ENCODE measurements at places on chromosomes 13 and 19.
A peak's percentile ranks its signal among the peaks of the same experiment; 100 is the strongest.

DNA sequence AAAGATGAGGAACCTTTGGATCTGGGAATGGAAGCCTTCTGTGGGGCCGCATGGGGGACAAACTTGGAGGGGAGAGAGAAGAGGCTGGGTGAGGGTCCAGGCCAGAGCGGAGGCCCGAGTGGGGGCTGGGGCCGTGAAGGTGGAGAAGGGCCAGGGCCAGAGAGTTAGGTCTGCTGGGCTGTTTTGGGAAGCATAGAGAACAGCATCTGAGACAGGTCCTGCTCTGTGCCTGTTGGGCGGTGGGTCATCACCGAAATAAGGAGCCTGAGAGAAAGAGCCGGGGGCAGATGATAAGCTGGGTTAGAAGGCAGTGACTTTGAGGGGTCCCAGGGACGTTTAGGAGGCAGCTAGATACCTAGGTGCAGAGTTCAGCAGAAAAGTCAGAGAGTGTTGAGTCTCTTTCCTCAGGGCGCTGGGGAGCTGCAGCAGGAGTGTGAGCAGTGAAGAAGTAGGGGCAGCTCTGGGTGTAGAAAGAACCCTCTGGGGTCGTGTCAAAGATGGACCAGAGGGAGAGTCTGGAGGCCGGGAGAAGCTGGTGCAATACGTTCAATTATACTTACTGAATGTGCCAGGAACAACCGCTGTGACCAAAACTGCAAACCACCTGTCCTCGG, 2.7 kb downstream of the SPACA6 start:
- DNase-seq: no peak

DNA sequence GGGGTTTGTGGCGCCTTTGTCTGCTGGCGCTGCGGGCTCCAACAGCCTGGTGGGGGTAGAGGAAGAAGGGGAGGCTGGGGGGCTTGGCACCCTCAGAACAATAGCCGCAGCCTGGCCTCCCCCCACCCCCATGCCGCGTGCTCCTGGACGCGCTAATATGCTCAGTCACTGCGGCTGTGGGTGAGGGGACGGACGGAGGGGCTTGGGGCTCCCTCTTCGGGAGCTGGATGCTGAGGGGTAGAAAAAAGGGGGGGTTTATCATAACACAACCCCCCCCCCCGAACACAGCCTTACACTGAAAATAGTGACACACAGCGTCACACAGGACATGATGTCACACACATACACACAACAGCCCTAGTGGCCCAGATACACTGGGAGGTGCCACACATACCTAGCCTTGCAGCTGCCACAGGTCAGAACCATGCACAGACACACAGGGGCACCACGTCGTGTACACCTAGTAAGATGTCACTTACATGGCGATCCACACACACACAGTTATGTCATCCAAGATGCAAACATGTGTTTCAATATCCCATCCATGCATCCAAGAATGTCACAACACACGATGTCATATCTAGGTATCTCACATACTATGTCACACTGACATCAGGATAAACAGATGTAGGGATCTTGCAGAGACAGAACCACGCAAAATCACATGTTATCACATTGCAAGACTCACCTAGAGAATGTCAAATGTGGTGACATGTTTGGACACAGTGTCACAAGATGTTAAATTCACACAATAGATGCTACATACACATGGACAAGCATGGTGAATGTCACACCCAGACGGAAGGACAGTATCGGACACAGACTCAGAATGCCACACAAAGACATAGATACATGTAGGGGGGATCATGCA, 806 bp downstream of the MAST1 start:
- no peak for DNase-seq

DNA sequence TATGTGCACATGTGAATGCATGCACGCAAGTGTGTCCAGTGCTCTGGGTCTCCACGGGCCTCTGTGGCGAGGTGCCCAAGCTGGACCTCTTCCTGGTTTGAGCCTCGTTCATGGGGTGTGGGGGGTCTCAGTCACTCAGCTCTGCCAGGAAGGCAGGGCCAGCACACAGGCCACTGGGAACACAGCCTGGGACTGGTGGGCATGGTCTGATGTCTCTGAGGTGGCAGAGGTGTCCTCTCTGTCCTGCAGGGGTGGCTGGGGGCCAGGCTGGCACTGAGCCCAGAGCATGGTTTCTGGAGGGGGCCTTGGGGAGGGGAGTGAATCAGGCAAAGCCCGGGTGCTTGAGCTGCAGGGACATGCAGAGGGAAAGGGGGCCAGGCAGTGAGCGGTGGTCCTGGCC, 9.4 kb downstream of the LRP3 start:
- peak; percentile 81 for DNase-seq

GRCh38 chr19:35008891-35009341, 8.8 kb downstream of the GRAMD1A start:
- no peak for DNase-seq

DNA sequence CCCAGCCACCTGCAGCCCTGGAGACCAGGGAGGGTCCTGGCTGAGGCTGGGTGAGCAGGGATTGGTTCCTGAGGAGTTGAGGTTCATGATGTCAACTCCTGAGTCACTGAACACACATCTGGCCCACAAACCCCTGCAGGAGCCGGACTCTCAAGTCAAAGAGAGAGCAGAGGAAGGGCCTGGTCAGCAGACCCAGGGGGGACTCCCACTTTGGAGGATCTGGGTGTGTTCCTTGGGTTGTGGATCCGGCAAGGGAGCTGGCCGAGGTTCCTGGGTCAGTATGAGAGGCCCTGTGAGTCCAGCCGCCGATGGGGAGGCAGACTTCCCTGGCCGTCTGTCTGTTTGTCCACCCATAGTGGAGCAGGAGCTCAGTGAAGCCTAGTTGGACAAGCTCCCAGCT, 4.0 kb downstream of the SLC7A10 start:
- no peak for DNase-seq

DNA sequence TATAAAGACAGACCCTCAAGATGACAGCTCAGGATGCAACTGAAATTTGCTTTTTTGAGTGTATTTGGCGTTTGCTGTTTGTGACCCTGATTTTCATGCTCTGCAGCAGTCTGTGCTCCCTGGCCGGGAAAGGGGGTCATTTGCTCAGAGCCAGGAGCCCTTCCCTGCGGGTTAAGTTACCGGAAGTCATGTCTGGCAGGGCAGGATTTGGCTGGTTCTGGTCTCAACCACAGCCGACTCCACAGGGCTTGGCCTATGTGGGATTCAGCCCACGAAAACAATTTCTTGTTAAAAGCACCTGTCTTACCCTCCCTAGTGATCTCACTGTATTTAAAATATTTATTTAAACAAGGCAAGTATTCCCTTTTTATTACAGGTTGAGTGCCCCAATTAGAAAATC, 22.6 kb downstream of the MCF2L start:
- no peak for DNase-seq

DNA sequence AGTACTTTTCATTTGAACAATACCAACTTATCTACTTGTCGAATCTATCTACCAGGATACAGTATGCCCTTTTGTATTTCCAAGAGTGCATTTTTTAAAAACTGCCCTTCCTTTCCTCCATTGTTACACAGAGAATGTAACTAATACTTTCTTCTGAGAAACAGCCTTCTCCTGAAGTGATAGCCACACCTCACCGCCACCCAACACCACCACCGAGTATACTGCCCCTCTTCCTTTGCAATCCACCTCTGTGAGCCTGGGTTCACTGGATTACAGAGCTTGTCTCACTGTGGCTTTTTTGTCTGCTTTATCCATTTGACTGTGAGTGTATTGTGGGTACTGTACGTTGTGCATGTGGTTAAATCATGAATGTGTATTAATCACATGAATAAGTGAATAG, 305.4 kb downstream of the KLF12 start:
- DNase-seq: no peak

- DNase-seq: no peak
Observed at GRCh38 chr19:49512970-49513745, 697 bp downstream of the FCGRT start.

DNA sequence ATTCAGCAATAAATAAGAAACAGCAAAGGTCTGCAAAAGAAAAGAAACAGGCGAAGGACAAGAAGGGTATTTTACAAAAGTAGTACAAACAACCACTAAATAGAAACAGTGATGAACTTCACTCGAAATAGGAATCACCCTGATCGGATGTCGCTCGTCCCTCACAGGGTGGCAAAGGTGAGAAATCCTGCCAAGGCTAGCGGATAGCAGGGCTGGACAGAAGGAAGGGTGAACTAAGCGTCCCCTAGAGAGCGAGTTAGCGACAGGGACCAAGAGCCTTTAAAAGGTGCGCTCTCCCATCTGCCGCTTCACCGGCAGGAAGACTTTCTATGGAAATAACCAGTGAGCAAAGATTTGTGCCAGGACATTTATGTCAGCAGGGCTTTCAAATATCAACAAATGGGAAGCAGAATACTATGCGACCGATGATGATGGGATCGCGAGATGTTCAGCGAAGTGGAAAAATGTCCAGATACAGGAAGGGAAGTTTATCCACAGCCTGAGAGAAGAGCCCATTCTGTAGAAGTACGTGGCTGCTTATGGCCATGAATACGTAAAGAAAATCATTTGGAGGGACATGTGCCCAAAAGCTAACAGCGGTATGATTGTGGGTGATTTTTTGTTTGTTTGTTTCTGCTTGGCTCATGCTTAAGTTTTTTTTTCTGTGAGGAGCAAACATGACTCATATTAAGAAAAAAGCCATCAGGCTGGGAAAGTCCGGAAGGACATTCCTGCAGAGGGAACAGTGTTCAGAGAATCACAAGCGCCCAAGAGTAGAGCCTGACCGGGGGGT, 18.9 kb downstream of the ELAVL1 start:
- DNase-seq: no peak

GRCh38 chr19:51277112-51277511, 26.2 kb downstream of the SIGLECL1 start:
- DNase-seq: no peak

DNA sequence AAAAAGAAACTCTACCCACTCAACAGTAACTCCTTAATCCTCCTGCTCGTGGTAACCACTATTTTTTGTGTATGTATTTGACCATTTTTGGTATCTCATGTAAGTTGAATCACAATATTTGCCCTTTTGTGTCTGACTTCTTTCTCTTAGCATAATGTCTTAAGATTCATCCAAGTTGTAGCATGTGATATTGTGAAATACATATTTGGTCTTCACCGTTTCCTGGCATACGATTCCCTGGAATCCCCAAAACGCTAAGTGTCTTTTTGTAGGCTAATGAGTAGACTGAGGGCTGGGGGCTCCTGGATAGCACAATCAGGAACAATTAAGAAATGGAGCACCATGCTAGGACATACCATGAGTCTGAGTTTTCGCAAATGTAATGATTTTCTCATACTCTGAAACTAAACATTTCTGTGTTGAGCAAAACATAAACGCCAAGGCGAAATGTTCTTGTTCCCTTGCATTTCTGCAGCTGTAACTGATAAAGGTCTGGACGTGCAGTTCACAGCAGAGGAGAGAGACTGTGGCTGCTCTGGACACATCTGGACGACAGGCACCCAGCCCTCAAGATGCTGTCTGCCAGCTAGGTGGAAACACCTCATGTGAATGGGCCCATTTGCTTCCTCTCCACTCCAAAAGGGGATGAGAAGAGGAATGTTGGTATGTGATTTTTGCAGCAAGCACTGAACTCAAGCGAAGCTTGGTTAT, 38.4 kb downstream of the BRD4 start:
- DNase-seq: no peak

DNA sequence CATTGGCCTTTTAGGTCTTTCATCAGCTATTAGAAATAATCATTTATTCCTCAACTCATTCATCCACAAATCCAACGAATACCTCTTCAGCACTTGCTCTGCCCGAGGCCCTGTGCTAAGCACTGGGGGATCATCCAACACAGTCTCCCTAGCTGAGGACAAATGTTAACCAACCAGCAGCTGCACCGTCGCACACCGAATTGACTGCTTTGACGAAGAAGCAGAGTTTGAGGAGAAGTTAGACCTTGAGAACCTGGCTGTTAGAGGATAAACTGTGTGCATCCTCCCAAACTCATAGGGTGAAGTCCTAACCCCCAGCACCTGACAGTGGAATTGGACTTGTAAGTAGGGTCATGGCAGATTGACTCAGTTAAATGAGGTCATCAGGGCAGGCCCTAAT, 170.9 kb downstream of the USP12 start:
- DNase-seq: no peak

DNA sequence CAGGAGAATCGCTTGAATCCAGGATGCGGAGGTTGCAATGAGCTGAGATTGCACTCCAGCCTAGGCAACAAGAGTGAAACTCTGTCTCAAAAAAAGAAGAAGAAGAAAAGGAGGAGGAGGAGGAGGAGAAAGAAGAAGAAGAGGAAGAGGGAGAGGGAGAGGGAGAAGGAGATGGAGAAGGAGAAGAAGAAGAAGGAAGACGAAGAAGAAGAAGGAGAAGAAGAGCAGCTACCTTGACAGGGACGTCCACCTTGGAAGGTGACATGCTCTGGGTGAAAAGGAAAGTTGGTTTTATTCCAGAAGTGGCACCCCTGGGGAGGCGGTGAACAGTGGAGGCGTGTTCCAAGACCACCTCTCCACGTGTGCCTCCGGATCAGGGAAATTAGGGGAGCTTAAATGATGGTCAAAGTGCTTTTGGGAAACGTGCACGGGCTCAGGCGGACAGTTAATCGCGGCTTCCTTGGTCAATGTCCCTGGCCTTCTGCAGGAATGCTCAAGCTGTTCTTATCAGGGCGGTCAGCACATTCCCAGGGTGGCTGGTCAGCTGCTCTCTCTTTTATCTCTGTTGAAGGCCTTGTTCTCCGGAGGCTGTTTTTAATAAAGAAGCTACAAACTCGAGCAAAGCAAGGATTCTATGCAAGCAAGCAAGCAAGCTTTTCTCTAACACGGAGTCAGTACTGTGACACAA, 78.9 kb upstream of the PEG3 start:
- no peak for DNase-seq

- no peak for DNase-seq
Observed at GRCh38 chr13:107854880-107855279, 360.5 kb downstream of the LIG4 start.

- no peak for DNase-seq
Observed at GRCh38 chr19:7916955-7917266, 2.3 kb downstream of the TGFBR3L start.

DNA sequence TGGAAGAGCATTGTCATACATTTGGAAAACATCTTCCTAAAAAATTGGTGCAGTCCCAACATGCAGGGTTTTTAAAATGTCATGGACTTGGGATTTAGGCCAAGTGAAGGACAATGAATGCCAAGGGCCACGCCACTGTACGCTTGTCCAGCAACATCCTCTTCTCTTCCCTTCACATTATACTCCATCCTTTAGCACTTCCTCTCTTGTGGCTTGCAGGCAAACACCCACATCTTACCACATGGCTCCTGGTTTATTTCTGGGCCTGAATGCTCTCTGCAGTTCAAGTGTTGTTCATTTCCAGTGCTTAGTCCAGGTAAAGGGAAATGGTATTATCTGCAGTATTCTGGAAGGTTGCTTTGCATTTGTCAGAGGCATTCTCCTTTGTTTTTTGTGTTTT, 45.0 kb downstream of the CBY2 start:
- DNase-seq: no peak

GRCh38 chr19:7159105-7159933, 89.8 kb downstream of the ZNF557 start:
- DNase-seq: peak; percentile 38

DNA sequence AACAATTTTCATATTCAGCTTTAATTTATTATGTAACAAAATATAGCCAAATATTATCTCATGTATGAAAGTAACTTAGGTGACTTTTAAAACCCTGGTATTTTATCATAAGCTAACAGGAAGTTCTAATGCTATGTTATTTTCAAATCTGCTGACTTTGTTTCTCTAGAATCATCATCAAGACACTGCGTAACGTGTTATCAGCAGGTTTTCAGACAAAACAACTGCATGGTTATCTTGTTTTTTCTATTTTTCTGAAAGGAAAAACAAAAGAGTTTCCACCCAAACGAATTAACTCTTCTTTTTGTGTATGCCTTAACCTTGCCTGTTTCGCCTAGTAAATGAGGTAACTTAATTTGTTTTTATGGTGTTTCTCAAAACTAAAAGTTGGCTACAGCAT, 156.3 kb downstream of the TBC1D4 start:
- DNase-seq: no peak
